ENCODE measurements at places on chromosomes 6 and 20.

DNA sequence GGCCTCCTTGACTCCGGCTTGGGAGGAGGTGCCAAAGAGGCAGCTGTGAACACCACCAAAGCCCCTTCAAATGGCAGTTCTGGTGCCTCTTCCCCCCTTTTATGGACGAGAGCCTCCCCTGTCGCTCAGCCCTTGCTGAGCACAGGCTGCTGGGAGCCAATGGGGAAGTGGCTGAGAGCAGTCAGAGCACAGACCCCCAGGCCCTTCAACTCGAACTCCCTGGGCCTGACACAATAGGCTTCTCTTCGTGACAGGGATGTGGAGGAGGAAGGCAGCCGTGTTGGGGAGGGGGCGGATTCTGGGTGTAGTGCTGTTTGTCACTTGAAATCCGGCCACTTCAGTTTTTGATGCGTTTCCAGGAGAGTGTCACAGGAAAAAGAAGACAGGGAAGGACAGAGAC is at the start of gene PDYN:
TSS of gene PDYN (minus strand) at position 73 of the 400 bp plus-strand sequence. CDS start 10,974 bp downstream, outside the sequence.
- no peak for DNase-seq

- no peak for DNase-seq
These were observed 109.6 kb upstream of the BMP2 start for GRCh38 chr20:6657904-6658303.

GRCh38 chr6:165515963-165516624 is 146.9 kb downstream of the PDE10A start:
- no peak for DNase-seq

DNA sequence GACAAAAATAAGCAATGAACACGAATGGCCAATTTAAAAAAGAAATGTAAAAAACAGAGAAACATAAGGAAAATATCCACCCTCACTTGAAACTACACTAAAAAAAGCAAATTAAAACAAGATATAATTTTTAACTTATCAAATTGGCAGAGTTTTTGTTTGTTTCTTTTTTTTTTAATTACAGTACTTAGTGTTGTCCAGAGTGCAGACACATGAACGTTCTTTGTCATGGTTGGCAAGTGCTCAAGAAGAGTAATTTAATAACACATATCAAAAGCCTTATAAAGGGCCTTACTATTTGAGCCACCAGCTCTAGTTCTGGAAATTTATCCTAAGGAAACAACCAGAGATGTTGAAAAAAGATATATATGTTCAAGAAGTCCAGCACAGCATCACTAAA is 142.3 kb downstream of the ATXN1 start:
- DNase-seq = no peak

DNA sequence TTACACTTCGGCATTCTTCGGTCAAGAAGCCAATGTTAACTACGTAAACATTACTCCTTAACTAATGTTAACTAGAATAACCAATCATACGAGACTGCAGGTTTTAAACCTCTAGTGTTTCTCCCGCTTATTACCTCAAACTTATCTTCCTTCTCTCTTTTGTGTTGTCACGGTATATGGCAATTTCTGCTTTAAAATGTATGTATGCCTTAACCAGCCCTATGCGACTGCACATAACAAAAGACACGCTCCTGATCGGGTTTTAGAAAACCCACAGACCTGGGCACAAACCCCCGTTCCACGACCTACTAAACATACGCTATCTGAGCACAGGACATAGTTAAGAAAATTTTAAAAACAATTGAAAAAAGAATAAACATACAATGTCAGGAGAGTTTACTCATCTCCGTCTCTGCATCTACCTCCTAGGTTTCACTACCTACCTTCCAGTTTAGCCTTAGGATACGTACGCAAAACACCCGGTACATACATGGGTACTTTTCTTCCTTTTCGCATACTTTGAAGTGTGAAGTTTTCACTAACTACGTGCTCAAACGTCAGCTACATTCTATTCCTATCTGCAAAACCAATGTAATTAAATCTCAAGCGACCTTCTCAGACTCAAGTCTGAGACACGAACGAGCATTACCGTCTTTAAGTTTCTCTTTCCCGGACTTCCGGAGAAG is 1.1 kb downstream of the CD164 start:
- no peak for DNase-seq

DNA sequence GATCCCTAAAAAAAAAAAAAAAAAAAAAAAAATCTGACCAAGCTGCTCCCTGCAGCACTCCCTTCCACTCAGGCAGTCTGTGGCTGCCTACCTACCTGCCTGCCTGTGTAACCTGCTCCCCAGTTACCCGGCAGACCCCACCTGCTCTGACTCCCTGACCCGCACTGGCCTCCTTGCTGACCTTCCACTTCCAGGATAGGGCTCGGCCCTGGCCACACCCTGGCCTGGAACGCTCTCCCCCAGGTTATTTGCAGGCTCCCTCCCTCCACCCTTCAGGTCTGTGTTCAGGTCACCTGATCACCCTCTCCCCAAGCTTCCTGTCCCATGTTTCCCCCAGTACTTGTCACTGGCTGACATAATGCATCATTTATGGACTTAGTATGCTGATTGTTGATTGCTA is 134.3 kb downstream of the SLC23A2 start:
- no peak for DNase-seq

GRCh38 chr20:14959506-14960475 is 622.4 kb upstream of the FLRT3 start:
- DNase-seq = no peak

- no peak for DNase-seq
These were observed 138.4 kb upstream of the TENT5A start for GRCh38 chr6:81890846-81891245.

DNA sequence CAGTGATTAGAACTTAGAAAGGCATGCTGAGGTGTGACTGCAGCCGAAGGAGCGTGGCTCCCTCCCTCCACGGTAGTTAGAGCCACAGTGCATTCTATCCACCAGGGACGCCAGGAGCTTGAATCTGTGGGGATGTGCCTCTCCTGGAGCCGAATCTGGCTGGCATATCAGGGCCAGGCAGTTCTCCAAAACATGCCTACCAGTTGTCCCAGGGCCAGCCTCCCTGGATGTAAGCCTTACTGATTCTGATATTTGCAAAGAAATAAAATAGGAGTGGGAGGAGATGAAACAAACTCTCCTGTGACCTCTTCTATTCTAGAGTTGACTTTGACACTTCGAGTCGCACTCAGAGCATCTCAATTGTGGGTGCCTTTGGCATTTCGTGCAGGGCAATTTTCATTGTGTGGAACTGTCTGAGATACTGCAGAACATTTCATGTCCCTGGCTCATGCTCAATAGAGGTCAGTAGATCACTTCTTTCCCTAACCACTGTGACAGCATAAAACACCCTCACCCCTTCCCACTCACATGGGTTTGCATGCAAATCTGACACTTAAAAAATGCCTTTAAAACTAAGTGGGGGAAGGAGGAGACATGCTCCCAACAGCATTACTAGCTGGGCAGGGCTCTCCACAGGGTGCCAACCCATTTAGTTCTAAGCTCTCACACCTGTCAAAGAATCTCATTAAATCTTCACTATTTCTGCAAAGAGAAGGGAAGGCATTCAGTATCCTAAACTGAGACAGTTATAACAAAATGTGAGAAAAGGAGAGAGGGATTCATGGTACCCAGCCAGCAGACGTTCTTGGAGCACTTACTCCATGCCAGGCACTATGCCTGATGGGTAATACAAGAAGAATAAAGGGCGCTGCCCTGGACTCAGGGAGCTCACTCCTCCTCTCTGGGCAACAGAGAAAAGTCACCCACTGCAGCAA is 378.9 kb downstream of the PREX1 start:
- DNase-seq = no peak

GRCh38 chr6:77930952-77931351 is 278.1 kb downstream of the MEI4 start:
- DNase-seq = no peak

GRCh38 chr6:104212977-104213668 is 646.6 kb downstream of the HACE1 start:
- DNase-seq = no peak

DNA sequence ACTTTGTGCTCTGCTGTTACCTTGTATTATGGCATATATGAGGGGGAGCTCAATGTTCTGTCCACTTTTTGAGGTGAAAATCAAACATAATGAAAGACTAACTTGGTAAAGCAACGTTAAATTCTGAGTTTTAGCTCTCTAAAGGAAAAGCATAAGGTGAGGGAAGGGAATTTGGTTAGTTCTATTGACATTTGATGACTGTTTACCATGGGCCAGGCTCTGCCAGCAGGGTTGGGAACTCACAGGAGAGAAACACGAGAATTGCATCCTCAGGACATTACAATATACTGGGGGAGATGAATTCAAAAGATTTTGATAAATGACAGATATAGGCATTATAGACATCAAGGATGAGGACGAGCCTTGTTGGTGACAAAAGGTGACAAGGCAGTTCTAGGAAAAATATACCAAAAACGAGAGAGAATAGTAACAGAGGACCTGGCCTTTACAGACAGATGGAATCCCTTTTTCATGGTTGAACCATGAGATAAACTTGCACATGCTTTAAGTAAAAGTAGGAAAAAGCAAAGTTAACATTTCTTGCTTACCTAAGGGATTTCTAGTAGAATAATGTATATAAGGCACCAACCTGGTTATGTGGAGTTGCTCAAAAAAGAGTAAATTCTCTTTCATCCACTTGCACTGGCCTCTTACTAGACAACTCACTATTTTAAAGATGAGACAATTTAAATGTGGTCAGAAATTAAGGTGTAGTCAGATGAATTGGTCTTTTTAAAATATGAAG is 191.4 kb downstream of the NKAIN2 start:
- no peak for DNase-seq

DNA sequence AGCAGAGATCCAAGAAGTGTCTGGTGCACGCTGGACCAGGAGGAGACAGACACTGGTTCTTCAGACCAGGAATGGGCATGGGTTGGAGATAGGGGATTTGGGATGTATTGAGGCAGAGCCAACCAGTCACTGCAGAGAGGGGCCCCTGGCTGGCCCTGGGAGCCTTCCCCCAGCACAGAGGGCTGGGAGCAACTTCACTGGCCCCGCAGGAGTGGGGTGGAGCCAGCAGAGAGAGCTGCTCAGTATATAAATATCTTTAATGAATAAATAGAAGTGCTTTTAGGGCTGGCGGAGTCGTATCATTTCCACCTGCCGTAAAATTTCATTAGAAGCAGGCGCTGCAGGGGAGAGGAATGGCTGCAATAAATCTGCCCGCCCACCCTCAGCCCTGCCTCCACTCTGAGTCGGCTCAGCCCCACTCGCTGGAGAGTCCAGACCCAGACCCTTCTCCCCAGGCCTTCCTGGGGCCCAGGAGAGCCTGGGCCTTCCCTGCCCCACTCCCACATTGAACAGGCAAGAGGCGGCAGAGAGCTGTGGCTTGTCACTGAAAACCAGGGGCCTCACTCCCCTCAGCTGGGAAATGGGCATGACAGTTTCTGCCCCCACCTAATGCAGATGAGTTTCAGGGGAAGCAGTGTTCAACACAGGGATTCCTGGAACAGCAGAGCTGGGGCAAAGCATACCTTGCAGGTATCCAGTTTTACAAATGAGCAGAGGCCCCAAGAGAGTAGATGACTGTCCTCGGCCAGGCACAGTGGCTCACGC is 23.9 kb upstream of the VSTM2L start:
- DNase-seq = no peak

GRCh38 chr6:37693546-37694250 is 4.0 kb downstream of the MDGA1 start:
- no peak for DNase-seq

GRCh38 chr6:41878246-41878645 is 16.9 kb downstream of the USP49 start:
- DNase-seq = no peak

Measured in cortex of kidney (tissue), 1 donor.